NCI-H1417 treated with DMSO at 0.1 percent for 48 hours (cell line): ENCODE measurements at places on chromosomes 6 and 20.

- DNase-seq: no peak
Measured at GRCh38 chr20:44123874-44124535, 63.0 kb downstream of the JPH2 start.

GRCh38 chr20:57678340-57678739 lies 31.5 kb downstream of the PMEPA1 start:
- no peak for DNase-seq

DNA sequence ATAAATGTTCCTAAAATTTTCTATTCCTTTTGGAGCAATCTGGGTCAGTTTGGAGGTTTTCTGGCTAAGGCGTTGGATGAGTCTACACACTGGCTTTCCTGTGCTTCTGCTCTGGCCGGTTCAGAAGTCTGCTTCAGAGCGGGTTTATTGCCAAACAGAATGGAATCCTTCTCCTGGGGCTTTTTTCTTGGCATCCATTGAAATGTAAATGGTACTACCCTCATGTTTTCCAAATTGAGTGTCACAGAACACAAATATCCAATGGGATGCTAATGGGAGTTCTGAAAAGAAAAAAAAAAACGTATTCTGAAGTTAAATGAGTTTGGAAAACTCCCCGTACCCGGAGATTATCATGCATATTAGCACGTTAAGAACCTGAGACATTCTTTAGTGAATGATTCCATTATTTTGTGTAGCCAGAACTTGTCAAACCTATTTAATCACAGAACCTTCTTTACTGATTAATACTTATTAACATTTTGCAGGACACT lies 930.3 kb downstream of the QKI start:
- no peak for DNase-seq

DNA sequence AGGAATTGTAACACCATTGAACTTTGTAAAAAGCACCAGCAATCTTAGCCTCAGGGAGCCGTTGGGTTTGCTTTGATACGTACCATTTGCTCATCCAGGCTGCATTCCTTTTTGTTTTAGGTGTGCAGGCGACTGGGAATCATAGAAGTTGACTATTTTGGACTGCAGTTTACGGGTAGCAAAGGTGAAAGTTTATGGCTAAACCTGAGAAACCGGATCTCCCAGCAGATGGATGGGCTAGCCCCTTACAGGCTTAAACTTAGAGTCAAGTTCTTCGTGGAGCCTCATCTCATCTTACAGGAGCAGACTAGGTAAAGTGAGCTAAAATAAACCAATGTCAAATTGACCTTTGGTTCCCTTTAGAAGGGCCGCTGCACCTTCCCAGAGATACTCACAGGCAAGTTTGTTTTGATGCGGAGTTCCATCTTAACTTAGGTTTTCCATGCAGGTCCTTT lies 1.6 kb downstream of the MYLIP start:
- DNase-seq: no peak

- DNase-seq: no peak
Measured at GRCh38 chr20:21677261-21677660, 28.2 kb upstream of the PAX1 start.

- no peak for DNase-seq
Measured at GRCh38 chr6:13992417-13993055, 67.8 kb downstream of the RNF182 start.

GRCh38 chr6:2665146-2666070 lies 85.3 kb downstream of the MYLK4 start:
- DNase-seq: no peak

GRCh38 chr6:157808405-157808950 lies 14.6 kb upstream of the SNX9 start:
- no peak for DNase-seq

DNA sequence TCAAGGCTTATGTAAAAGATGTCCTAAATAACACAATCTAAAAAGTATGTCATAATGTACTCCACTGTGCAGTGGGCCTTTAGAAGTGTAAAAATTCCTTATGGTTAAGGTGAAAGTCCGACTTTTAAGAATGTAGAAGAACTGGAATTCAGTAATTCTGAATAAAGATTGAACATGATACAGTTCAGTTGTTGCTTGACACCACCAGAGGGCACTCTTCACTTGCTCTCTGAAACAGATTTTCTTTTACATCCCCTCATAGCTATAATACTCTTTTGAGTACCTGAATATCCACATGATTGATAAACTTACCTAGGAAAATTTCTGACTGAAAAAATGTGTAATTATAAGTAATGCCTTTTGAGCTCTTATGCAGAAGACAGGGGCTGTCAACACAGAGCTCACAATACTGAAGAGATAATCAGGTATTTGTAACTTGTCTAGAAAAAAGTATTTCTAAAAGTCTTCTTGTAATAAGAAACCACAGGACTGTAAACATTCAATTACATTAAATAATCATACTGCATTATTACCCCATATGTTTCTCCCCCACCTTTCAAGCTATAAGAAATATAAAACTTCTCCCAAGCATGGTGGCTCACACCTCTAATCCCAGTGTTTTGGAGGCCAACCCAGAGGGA lies 92.1 kb downstream of the POPDC3 start:
- no peak for DNase-seq

- no peak for DNase-seq
Measured at GRCh38 chr6:99993533-99994251, at the start of gene MCHR2. Gene MCHR2, minus strand, starts transcription at chr6:99994223. Its CDS starts 38,076 bp downstream, at chr6:99956147.

GRCh38 chr20:9204979-9205378 lies 136.1 kb downstream of the PLCB4 start:
- no peak for DNase-seq

- no peak for DNase-seq
Measured at GRCh38 chr6:65979120-65979519, 272.1 kb upstream of the EYS start.

DNA sequence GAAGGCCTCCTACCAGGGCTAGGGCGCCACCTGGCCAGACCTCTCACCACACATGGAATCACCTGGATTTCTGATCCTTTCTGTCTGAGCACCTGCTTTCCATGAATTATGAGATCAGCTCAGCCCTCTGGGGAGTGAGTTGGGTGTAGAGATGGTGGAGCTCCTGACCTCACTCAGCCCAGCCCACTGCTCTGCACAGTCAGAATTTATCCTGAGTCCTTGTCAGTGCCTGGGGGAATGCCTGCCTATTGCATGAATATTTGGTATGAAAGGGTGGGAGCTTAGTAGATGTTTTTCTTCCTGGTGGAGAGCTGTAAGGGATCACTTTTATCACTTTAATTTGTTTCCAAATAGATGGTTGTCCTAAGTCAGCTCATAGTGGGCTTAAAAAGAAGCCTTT lies 47.5 kb downstream of the DTD1 start:
- DNase-seq: no peak

- DNase-seq: no peak
Measured at GRCh38 chr6:38164131-38164481, 344.6 kb downstream of the ZFAND3 start.

- no peak for DNase-seq
Measured at GRCh38 chr6:797479-798077, 104.6 kb upstream of the EXOC2 start.

DNA sequence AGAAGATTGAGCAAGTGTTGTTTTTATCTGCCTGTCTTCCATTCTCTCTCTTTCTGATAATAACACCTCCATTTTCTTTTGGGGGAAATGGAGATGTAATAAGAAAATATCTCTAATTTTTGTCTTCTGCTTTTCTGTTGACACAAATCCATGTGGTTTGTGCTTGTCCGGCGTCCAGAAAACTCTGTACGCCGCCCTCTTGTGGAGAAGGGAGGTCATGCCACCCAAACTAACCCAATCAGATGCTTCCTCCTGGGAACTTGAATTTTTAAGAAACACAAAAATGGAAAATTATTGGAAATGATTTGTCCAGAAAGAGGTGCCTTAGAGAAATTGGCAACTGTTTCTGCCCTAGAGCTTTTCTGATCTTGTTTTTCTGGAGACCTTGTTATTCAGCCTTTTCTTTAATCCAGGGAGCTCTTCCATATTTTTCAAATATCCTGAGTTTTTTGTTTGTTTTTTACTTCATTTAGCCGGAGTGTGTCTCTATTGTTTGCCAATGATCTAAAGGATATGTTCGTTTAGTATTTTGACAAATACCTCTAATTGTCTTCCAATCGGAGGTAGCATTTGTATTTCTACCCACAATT lies 17.8 kb upstream of the FNDC1 start:
- DNase-seq: no peak

DNA sequence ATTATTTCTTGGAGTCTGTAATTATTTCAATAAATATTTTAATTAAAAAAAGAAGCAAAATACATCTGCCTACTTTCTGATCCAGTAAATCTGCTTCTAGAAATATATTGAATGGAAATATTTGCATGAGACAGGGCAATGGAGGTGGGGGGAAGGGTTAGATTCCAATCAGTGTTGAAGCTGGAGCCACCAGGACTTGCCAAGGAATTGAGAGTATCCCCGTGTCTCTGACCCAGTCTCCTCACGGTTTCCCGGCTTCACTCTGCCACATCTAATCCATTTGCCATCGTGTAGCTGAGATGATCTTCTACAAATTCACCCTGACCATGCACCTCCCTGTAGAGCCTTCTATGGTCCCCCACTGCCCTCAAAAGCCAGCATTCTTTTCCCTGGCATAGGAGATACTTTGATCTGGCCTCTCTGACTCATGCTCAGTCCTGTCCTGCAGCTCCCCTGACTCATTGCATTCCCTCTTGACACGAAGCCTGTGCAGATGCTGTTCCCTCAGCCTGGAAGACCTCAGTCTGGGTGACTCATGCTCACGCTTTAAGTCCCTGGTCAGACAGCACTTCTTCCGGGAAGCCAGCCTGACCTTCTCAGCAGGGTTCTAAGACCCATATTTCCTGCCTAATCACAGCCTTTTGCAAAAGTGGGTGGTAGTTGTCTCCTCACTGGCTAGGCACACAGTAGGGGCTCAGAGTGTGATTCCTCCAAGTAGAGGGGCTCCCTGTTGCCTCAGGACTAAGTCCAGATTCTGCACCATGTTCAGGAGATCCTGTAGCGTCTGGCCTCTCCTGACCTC lies 23.0 kb upstream of the FKBP1A start:
- no peak for DNase-seq

GRCh38 chr20:18734525-18735189 lies 78.9 kb upstream of the SCP2D1 start:
- DNase-seq: no peak

GRCh38 chr6:63391203-63391970 lies 71.6 kb upstream of the LGSN start:
- no peak for DNase-seq

DNA sequence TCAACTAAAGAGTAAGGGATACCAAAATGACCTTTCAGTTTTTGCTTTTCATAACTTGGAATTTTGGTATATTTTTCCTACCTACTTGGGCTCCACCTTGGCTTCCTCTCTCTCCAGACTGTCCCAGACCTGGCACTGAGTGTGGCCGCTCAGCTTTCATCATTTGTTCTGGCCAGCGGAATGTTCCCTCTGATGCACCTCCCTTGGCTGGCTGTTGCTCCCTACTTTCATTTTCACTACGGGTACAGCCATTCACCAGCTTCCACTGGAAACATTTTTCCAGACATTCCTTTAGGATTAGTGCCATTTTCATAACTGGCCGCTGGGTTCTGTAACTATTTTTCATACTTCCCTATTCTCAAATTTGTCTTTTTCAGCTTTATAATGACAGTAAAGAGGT lies 487.4 kb downstream of the TENT5A start:
- no peak for DNase-seq

DNA sequence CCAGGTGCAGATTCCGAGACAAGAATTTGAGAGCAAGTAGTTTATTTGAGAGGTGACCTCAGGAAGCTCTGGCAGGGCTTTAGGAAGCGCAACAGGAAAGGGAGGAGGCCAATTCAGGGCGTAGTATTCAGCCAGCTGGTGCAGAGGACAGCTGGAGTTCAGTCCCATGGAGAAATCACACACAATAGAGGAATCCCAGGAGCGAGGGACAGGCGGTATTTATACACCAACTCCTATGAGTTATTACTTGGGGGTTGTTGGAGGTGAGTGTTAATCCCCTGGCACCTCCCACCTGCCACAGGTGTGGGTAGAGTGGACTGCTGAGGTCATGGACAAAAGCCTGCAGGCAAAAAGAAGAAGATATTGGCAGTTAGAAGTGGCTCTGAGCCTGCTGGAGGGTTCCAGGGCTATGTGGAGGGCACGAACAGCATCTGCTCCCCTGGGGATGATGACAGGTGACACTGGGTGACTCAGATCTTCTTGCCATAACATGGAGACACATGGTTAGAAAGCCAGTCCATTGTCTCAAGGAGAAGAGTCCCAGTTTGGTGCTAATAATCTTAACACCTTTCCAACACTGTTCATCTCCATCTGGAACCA lies 13.9 kb upstream of the SULF2 start:
- DNase-seq: no peak

GRCh38 chr6:65569505-65569904 lies 137.5 kb downstream of the EYS start:
- DNase-seq: no peak

GRCh38 chr6:163389354-163389753 lies 25.2 kb upstream of the QKI start:
- no peak for DNase-seq

GRCh38 chr20:51126337-51126736 lies 103.4 kb upstream of the KCNG1 start:
- DNase-seq: no peak

GRCh38 chr20:7499201-7499600 lies 441.1 kb downstream of the HAO1 start:
- DNase-seq: no peak

DNA sequence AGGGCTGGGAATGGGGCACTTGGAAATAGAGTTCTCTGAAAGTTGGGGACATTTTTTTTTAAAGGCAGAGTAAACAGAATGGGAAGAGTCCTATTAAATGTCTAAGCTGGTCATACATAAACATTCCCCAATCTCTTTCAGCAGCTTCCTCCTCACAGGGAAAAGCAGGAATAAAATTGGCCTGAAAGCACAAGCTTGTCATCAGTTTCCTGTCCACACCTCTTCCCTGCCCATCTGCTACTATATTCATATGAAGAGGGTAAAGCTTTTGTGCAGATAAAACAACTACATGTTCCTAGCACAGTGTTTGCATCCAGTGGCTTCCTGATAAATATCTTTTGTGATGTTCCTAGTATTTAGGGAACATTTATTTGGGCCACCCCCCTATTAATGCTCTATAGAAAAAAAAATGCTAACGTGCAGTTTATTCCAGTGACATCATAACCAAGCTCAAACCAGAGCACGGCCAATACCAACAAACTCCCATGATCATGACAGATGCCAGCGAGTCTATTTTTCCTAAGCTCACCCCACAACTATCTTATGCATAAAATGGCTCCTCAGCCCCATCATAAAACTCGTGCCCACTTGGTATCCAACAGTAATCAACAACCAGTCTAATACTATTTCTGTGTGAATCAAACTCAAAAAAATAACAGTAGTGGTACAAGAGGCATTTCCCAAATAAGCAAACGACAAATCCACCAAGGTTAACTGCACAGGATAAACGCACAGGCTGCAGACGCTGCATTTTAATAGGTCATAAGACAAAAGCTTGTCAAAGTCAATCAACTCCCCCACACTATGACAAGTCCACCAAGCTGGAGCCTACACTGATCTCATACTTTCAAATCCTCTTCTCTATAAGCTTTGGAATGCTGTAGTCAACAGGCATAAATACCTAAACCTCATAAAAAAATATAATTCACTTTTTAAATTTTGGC lies 95.3 kb downstream of the EPB41L2 start:
- no peak for DNase-seq

- DNase-seq: no peak
Measured at GRCh38 chr6:89862698-89863097, 31.6 kb upstream of the GJA10 start.

DNA sequence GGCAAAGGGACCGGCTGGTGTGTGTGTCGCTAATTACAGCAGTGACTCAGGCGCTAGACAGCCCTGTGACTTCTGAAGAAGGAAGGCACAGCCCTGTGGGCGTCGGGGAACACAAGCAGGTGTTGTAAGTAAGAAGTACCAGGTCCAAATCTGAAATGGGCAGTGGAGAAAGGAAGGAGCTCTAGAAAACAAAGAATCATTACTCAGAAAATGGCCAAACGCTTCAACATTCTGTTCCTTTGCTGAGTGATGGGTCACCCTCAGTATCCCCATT lies 106.8 kb downstream of the PXDC1 start:
- no peak for DNase-seq
